ENCODE measurements at places on chromosomes 3 and 15.

DNA sequence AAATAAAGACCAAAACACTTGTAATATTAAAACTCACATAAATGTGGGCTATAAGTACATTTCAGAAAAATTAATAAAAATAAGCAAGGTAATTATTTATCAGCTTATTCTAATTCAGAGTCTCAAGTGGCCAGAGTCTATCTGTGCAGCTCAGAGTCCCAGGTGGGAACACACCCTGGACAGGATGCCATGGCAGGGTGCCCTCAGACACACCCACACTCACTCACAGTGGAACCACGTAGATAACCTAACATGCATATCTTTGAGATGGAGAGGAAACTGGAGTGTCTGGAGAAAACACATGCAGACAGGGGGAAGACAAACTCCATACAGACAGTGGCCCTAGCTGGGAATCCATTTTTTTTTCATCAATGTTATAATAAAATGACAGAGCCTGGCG, 37.2 kb downstream of the FSIP1 start:
- DNase-seq = no peak

GRCh38 chr15:75073197-75073596, 49.8 kb downstream of the PPCDC start:
- DNase-seq = no peak

DNA sequence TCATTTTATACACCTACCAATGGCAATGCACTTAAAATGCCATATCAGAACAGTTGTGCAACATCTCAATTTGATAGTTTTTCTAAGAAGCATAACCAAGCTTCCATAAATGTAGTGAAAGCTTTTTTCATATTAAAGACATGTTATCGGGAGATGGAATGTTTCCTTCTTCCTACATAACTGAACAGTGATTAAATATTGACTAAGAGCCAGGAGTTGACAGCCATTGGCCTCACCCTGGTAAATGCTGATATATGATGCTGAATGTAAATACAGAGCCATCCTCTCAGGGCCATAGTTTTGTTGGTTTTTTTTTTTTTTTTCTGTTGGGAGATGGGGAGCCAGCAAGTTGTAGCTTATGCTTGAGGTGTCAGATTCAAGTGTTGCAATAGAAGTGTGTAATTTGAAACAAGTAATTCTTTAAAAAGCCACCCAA, 203.3 kb upstream of the IL12A start:
- DNase-seq = peak; percentile 45

DNA sequence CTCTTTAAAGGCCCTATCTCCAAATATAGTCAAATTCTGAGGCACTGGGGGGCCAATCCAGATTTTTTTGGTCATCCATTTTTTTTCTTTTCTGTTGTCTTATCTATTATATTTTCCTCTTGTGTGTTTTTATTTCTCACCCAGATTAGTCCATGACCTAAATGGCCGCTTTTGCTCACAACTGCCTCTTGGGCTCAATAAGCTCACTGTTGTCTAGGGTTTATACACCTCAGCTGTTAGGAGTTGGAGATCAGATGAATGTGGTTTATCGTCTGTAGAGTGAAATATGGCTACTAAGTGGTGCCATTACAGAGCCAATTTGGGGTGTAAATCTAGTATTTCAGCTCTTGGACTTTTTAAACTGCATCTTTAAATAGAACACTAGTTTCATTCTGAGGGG, 173.3 kb downstream of the GHSR start:
- DNase-seq = no peak

DNA sequence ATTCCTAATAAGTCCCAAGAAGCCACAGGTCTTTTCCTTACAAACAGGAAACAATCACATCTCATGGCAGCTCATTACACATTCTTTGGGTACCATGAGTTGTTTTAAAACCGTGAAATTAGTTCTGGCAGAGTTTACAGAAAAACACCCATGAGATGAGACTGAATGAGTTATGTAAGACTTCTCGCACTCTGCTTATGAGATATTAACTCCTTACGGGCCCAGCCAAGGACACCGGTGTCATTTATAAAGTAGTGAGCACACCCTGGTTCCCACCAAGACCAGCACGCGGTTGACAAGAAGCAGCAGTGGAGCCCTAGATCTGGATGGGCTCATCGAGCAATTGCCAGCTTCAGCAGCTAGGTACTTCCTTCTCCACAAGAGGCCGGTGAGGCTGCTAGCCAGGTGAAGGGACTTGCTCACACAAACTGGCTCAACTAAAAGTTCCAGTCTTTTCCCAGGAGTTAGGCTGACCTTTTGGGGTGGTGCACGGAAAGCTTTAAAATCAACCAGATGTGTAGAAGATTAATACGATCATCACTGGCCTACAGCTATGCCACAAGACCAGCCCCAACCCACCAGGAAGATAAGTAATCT, 318.6 kb upstream of the ICE2 start:
- no peak for DNase-seq

DNA sequence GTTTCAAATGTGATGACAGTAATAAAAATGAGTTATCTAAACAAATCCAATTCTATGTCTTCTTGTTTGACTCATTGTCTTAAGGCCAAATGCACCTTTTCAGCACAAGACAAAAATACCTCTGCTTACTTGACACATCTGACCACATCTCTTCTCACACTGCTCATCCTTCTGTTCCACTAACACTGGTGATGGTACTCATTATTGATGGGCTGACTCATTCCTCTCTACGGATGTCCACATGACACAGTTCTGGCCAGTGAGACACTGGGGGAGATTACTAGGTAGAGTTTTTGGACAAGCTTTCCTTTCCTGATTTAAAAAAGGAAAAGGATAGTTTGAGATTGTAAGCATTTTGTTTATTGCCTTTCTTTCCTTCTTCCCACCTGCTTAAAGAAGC, 410.6 kb upstream of the THRB start:
- DNase-seq = no peak

DNA sequence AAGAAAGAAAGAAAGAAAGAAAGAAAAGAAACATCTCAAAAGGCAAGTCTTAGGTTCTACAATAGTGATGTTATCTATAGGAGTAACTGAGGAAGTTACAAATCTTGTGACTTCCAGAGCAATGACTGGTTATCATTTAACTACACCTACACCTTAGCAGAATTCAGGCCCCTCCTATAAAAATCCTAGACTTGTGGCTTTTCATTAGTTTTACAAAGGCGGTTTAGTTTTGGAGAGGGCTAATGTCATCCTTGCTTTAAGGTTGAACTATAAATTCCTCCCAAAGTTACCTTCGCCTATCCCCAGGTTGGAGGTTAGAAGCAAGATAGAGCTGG, 4.1 kb upstream of the SCAP start:
- DNase-seq = no peak

DNA sequence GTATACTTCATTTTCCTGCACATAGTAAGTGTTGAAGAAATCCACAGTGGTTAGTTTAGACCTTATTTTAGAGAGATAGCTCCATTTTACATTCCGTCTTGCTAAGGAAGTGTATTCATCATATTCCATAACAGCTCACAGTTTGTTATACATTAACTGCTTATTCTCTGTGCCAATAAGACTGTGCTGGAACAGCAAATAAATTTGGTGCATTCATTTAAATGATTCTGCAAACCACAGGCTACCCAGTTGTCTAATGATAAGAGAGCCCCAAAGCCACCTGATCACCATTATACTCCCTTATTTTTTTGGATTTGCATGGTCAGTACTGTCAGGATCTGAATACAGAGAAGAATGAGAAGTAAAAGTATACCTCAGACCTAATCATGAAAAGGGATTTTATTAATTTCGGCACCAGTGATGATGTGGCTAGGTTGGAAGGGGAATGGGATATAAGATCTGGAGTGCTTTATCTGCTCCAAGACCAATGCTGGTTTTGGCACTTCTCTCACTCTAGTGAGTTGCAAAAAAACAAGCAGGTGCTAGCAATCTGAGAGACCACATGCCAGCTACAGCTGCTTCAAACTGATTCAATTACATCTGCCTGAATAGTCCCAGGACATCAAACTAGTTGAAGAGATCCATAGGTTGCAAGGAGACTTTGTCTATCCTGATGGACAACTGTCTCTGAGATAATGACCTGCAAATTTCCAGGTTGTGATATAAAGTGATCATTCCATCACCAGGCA, 254.8 kb downstream of the ZBTB20 start:
- DNase-seq = no peak

GRCh38 chr3:72426618-72427397, 421.4 kb downstream of the SHQ1 start:
- DNase-seq = no peak

DNA sequence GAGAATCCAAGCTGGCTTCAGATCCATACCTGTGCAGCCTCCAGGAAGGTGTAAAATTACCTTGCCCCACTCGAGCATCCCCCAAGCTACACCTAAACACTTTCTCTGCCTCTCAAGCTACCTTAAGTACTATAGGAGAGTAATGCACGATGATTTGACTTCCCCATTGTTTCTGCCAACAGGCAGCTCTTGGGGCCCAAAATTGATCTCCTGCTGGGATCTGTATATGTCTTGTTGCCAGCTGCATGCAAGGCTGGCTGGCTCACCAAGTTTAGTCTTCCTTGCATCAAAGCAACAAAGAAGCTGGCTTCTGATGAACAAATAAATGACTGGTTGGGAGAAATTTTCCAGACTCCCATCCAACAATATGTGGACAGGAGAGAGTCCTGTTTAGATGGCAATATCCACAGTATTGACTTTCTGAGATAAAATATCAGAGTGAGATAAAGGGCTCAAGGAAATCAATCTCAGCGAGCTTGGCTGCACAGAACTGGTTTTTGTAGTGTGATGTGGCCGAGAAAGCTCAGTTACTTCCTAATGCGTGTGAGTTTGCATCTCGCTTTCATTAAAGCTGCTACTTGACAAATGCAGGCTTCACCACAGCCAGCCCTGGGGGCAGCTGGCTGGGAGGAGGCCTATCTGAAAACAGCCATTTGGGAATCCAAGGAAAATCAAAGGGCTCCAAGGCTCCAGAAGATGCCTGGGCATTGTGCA, 140.7 kb downstream of the MINAR1 start:
- DNase-seq = no peak
